ENCODE measurements at places on chromosomes 13 and 19. TPM values are rescaled to one million over a fixed set of nuclear protein-coding genes. Genes with fewer than 3 reads are reported as not detected.
A peak's percentile ranks its signal among the peaks of the same experiment; 100 is the strongest.

- H3K36me3 ChIP-seq = no peaks in the 10 kb centered on the region
- H3K4me1 ChIP-seq = no peaks in the 10 kb centered on the region
- no peak overlapping the region for H3K27ac ChIP-seq
- H3K27me3 ChIP-seq = no peaks in the 10 kb centered on the region
- no peak overlapping the region for H3K4me3 ChIP-seq
These were observed 138.3 kb downstream of the FLT1 start for GRCh38 chr13:28356561-28357021.

DNA sequence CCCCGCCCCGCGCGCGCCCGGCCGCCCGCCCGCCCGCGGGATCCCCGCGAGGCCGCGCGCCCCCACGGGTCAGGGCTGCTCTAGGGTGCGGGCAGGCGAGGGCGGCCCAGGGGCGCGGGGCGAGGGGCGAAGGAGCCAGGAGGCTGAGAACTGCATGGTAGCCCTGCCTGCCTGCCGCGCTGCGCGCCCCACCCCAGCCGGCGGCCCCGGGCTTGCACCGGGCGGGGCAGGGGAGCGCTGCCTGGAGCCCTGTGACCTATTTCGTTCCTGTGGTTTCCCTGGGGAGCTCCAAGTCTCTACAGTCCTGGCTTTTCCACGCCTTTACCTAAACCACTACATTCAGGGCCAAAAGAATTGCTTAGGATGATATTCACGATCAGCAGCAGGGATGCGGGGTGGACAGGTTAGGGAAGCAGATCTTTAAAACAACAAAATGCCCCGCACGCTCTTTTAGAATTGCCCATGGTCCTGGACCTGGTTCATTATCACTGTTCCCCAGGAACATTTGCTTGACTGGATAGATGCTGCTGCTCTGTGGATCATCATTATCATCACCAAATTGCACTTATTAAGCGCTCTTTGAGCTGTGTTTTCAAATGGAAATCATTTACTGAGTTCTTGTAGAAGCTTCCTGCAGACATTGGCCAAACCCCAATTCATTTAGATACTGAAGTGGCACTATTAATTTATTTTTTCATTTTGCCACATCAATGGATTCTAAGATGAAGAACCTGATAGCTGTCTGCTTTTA lies 421 bp upstream of the GPR12 start:
- H3K4me1 ChIP-seq = no peaks in the 10 kb centered on the region
- DNase-seq = no peak
- H3K36me3 ChIP-seq = no peaks in the 10 kb centered on the region
- H3K4me3 ChIP-seq = no peak overlapping the region
- H3K27ac ChIP-seq = no peak overlapping the region

DNA sequence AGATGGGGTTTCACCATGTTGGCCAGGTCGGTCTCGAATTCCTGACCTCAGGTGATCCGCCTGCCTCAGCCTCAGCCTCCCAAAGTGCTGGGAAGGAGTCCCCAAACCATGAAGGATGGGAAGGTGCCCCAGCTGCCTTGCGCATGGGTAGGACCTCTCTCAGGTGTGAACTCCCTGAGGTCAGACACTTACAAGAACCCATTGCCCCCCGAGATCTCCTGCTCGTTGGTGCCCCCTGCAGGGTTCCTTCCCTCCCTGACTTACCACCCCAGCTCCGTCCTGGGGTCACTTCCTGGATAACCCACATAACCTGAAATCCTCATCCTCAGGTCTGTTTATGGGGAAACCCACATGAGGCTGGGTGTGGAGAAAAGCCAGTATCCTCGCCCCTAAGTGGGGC lies 41.7 kb downstream of the UNC13A start:
- H3K27me3 ChIP-seq = no peaks in the 10 kb centered on the region
- no peaks in the 10 kb centered on the region for H3K4me1 ChIP-seq
- no peaks in the 10 kb centered on the region for H3K36me3 ChIP-seq
- DNase-seq = no peak
- H3K4me3 ChIP-seq = no peak overlapping the region

GRCh38 chr19:36771261-36772231 lies 1.1 kb downstream of the ZNF850 start:
- DNase-seq = peak; percentile 79
- no peaks in the 10 kb centered on the region for H3K27me3 ChIP-seq
- no peaks in the 10 kb centered on the region for H3K4me1 ChIP-seq
- H3K27ac ChIP-seq = peak overlapping the region; percentile 83
- H3K36me3 ChIP-seq = no peaks in the 10 kb centered on the region

GRCh38 chr13:90049989-90050671 lies 1297.4 kb upstream of the MIR17HG start:
- H3K27me3 ChIP-seq = no peaks in the 10 kb centered on the region
- DNase-seq = no peak
- H3K27ac ChIP-seq = no peak overlapping the region
- no peak overlapping the region for H3K4me3 ChIP-seq
- no peaks in the 10 kb centered on the region for H3K4me1 ChIP-seq

GRCh38 chr13:28429096-28429495 lies 65.8 kb downstream of the FLT1 start:
- H3K27me3 ChIP-seq = no peaks in the 10 kb centered on the region
- H3K4me1 ChIP-seq = no peaks in the 10 kb centered on the region
- H3K4me3 ChIP-seq = no peak overlapping the region
- no peak overlapping the region for H3K27ac ChIP-seq
- H3K36me3 ChIP-seq = no peaks in the 10 kb centered on the region
- no peak for DNase-seq

GRCh38 chr19:3547301-3547731 lies 8.3 kb downstream of the TEKTIP1 start:
- H3K36me3 ChIP-seq = no peaks in the 10 kb centered on the region
- H3K4me3 ChIP-seq = no peak overlapping the region
- H3K27ac ChIP-seq = no peak overlapping the region
- DNase-seq = no peak
- no peaks in the 10 kb centered on the region for H3K4me1 ChIP-seq

- DNase-seq = no peak
- H3K27me3 ChIP-seq = no peaks in the 10 kb centered on the region
- no peak overlapping the region for H3K27ac ChIP-seq
- no peaks in the 10 kb centered on the region for H3K4me1 ChIP-seq
- H3K4me3 ChIP-seq = no peak overlapping the region
- no peaks in the 10 kb centered on the region for H3K36me3 ChIP-seq
These were observed 18.9 kb downstream of the TGFB1 start for GRCh38 chr19:41334793-41335192.

GRCh38 chr19:44848812-44849447 lies 2.8 kb downstream of the NECTIN2 start:
- no peaks in the 10 kb centered on the region for H3K27me3 ChIP-seq
- peak overlapping the region; percentile 69 for H3K4me3 ChIP-seq

- no peak for DNase-seq
- no peaks in the 10 kb centered on the region for H3K27me3 ChIP-seq
- H3K36me3 ChIP-seq = no peaks in the 10 kb centered on the region
- no peaks in the 10 kb centered on the region for H3K4me1 ChIP-seq
These were observed 107.4 kb upstream of the CLDN10 start for GRCh38 chr13:95445131-95445530.

DNA sequence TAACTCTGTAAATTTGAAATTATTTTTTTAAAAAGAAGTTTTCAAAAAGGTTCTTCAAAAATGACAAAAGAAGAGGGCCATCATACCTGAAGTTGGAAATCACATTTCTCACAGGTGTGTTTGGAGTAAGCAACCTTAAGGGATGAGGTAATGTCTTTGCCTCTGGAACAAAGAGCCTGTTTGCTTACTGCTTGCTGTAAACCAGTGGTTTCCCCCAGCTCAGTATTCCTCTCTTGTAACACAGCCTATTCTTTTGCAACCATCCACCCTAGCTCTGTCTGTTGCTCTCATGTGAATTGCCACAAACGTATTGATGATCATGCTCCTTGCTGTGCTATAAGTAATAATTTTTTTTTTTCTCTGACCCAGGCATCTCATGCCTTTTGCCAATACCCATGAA lies 38.1 kb downstream of the UCHL3 start:
- no peaks in the 10 kb centered on the region for H3K36me3 ChIP-seq
- H3K27me3 ChIP-seq = no peaks in the 10 kb centered on the region

DNA sequence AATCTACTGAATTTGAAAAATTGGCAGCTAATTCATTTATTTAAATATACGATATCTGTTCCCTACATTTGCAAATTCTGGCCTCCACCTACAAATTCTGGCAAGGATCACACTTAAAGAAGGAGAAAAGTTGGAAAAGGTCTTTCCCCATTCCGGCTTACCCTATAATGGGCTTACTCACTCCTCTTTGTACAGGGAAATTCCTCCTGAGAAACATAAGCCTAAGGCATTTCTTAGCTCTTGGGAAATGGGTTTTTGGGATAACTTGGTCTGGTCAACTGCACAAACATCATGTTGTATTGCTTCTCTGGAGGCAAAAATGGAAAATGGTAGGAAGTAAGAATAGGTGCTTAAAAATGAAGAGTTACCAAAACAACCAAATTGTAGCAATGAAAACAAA lies 25.5 kb downstream of the KCTD12 start:
- no peaks in the 10 kb centered on the region for H3K4me1 ChIP-seq
- no peaks in the 10 kb centered on the region for H3K36me3 ChIP-seq
- no peak overlapping the region for H3K4me3 ChIP-seq
- no peak for DNase-seq

GRCh38 chr13:25901460-25902376 lies 150.1 kb downstream of the SHISA2 start:
- DNase-seq = no peak
- H3K4me3 ChIP-seq = no peak overlapping the region
- H3K4me1 ChIP-seq = no peaks in the 10 kb centered on the region

- DNase-seq = no peak
- H3K27me3 ChIP-seq = no peaks in the 10 kb centered on the region
- H3K36me3 ChIP-seq = no peaks in the 10 kb centered on the region
These were observed 22.2 kb upstream of the RNF17 start for GRCh38 chr13:24741791-24742190.

GRCh38 chr13:99746637-99747402 lies 224.7 kb downstream of the ZIC5 start:
- H3K27me3 ChIP-seq = no peaks in the 10 kb centered on the region
- H3K4me1 ChIP-seq = no peaks in the 10 kb centered on the region
- no peak overlapping the region for H3K27ac ChIP-seq
- DNase-seq = no peak
- no peaks in the 10 kb centered on the region for H3K36me3 ChIP-seq

- no peak overlapping the region for H3K27ac ChIP-seq
- no peak overlapping the region for H3K4me3 ChIP-seq
- no peaks in the 10 kb centered on the region for H3K27me3 ChIP-seq
- DNase-seq = no peak
These were observed 5.2 kb upstream of the MLNR start for GRCh38 chr13:49214917-49215376.

- no peaks in the 10 kb centered on the region for H3K27me3 ChIP-seq
- H3K36me3 ChIP-seq = no peaks in the 10 kb centered on the region
- no peak overlapping the region for H3K4me3 ChIP-seq
- peaks cover 25% of the 10 kb centered on the region for H3K4me1 ChIP-seq
- DNase-seq = no peak
These were observed 19.3 kb downstream of the COL4A2 start for GRCh38 chr13:110326263-110326904.

DNA sequence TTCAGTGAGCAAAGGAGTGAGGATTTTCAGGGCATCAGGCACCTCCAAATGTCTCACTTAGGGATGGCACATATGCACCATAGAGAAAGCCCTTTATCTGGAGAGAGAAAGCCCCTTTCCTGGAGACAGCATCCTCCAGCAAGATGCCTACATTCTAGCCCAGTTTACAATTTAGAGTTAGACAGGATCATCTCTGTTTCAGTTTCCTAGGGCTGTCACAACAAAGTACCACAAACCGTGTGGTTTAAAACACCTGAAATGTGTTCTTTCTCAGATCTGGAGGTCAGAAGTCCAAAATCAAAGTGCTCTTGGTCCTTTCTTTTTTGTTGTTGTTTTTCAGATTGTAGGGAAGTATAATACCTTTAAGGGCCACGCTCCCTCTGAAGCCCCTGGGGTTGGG lies 61.8 kb downstream of the MBNL2 start:
- no peak for DNase-seq
- H3K27me3 ChIP-seq = no peaks in the 10 kb centered on the region
- H3K36me3 ChIP-seq = no peaks in the 10 kb centered on the region
- H3K4me1 ChIP-seq = peaks cover 21% of the 10 kb centered on the region

DNA sequence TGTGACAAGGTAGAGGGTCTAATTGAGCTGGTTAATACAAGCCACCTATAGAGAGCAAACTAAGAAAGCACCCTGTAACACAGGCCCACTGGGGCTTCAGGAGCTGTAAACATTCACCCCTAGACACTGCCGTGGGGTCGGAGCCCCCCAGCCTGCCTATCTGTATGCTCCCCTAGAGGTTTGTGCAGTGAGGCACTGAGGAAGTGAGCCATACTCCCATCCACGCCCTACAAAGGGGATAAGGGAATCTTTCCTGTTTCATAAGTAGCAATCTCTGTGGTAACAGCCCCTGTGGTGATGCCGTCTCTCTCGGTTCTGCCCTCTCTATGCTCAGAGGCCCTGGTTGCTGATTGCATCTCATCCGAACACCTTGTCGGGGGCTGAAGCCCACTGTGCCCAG lies 94.2 kb upstream of the GJB6 start:
- DNase-seq = no peak
- H3K27ac ChIP-seq = no peak overlapping the region
- H3K36me3 ChIP-seq = no peaks in the 10 kb centered on the region
- H3K27me3 ChIP-seq = no peaks in the 10 kb centered on the region
- no peaks in the 10 kb centered on the region for H3K4me1 ChIP-seq

DNA sequence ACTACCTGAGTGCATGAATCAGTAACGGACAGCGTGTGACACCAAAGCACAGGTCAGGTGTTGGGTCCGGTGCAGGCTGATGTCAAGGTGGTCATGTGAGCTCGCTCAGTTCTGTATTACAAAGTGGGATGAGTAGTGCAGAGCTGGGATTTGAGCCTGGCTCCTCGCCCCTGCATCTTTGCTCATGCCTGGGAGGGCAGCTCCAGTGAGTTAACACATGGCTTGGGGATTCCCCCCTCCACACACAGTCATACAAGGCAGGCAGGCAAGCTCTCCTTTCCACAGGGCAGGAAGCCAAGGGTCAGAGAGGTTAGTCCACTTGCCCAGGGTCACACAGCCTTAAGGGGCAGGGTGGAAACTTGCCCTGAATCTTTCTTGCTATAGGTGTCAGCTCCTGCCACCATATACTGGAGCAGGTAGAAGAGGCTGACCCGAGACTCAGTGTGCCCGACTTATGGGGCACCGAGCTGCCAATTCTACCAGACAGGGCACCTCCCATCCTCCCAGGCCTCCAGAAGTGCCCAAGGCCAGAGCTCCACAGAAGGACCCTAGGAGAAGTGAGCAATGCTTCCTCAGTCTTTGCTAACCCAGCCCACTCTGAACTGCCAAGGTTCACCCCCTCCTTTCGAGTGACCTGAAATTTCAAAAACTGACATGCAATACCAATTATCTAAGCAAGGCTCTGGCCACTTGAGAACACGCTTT lies 35.4 kb downstream of the ZNF787 start:
- H3K27ac ChIP-seq = no peak overlapping the region
- no peaks in the 10 kb centered on the region for H3K27me3 ChIP-seq
- peaks cover 5% of the 10 kb centered on the region for H3K4me1 ChIP-seq
- no peak overlapping the region for H3K4me3 ChIP-seq
- no peak for DNase-seq

- H3K4me3 ChIP-seq = no peak overlapping the region
- H3K36me3 ChIP-seq = no peaks in the 10 kb centered on the region
- no peaks in the 10 kb centered on the region for H3K27me3 ChIP-seq
- H3K4me1 ChIP-seq = no peaks in the 10 kb centered on the region
- no peak overlapping the region for H3K27ac ChIP-seq
- no peak for DNase-seq
These were observed 1591.5 kb downstream of the PCDH9 start for GRCh38 chr13:65638572-65639168.

The SIGLEC8 gene
- not detected for total RNA-seq

The ZNF850 gene
- 23.5 TPM for total RNA-seq

The SPART gene
- total RNA-seq = 143 TPM

The EHD2 gene
- total RNA-seq = 198 TPM

The ZNF296 gene
- total RNA-seq = not detected

The TMC4 gene
- total RNA-seq = not detected

The PALM gene
- total RNA-seq = 91.0 TPM

The CFAP97D2 gene
- not detected for total RNA-seq

The RASAL3 gene
- 4.3 TPM for total RNA-seq

The LRRC63 gene
- total RNA-seq = 1.2 TPM

Data from uterus (tissue), 4 donors.